Cortex of kidney (tissue), 1 donor: ENCODE measurements at places on chromosomes 1 and 21.

- no peak for DNase-seq
Measured at GRCh38 chr1:165795894-165796293, 27.2 kb upstream of the TMCO1 start.

DNA sequence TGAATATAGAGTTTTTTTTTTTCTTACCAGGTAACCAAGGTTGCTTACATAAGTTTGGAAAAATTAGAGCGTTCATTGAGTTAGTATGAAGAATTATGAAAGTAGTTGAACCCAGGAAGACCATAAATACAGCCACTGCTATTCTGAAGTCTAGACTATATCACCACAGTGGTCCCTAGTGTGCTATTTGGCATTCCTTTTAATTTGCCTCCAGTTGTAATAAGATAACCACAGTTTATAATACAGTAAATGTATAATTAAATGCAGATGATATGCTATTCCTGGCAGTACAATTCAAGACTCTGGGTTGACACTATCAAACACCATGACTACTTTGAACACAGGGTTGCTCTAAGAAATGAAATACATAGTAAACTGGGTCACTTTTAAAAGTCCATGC is 270.5 kb downstream of the BRINP2 start:
- no peak for DNase-seq

DNA sequence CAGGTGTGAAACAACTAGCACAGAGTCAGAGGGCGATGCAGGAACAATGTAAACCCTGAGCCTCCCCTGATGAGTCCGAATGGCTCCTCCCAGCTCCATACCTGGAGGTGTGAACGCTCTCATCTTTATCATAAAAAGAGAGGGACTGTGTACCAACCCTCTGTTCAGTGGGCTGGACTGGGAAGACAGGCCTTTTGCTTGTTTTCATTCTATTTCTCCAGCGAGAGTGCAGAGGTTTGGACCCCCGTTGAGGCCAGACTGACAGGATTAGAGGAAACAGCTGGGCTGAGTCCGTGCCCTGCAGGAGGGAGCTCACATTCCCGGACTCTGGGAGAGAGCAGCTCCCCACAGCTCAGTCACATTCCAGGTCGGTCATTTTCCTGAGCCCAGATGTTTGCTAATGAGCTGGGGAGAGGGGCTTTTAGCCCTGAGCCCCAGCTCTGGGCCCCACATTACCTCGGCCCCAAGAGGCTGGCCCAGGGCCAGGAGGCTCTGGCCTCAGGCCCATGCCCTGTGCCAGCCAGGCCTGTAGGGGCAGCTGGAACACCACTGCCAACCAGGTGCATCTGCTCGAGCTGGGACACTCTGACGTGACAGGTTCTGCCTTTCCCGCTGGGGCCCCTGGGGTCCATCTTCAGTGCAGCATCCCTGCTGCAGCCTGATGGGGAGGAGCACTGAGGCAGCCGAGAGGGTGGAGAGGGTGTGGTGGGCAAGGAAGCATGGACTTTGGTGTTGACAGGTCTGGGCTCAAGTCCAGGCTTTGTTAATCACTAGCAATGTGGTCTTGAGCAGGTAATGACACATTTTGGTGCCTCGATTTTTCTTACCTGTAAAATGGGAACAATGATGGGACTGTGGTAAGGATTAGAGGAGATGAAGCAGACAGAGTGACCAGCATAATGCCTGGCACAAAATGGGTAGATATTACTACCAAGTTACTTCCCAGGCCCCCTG is 3.5 kb upstream of the NBL1 start:
- no peak for DNase-seq

DNA sequence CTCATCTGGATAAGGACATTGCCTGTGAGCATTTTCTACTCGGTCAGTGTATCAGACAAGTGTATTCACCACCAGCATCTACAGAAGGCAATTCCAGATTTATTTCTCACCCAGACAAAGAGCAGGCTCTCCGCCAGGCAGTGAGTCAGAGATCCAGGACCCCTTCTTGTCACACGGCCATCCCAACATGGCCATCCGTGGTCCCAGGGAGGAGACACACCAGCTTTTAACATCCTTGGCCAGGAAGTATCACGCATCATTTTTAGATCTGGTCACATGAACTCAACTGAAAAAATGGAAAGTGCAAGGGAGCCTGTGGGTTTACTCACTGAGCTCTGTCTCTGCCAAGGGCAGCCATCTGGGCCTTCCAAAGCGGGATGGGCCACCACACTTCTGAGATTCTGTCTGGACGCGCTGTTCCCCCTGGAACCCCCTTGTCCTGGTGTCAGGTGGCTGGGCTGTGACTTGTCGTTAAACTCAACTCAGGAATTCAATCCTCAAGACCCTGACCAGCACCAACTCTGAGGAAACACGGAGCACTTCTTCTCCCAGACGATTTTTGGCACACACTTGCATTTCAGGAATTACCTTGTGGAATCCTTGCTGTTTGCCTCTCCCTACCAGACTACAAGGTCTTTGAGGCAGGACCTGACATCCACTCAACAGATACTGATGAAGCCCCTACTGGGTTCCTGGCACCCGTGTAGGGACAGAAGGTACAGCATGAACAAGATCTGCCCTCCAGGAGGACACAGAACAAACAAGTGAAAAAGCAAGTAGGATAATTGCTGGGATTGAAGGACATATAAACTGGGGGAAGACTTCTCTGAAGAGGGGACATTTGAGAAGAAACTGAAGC is 21.6 kb upstream of the CCSAP start:
- DNase-seq = no peak

DNA sequence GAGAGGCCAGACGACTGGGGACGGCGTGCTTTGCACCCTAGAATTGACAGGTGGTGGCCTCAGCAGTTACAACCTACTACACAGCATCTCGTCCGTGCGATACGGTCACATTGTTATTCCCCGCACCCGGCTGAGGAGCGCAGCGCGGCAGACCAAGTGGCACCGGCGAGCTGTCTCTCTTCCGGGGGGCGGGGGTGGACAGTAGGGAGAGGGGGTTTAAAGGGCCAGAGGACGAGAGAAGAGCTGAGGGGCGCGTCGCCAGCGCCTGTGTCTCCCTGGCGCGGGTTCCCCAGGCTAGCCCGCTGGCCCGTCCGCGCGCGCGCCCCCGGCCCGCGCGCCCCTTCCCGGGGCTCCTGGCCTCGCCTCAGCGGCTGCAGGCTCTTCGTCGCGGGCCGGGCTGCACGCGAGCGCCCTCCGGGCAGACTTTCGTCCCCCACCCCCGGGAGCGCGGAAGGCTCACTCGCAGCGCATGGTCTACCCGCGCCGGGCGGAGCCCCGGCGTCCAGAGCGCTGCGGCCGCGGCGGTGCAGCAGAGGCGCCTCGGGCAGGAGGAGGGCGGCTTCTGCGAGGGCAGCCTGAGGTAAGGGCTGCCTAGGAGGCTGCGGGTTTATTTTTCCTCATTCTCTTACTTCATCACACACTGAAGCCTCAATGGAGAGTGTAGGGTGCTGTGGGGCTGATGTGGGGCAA is at the start of gene PDE4B:
Gene PDE4B, plus strand, starts transcription at position 227 of the 690 bp plus-strand sequence.
- DNase-seq = no peak

DNA sequence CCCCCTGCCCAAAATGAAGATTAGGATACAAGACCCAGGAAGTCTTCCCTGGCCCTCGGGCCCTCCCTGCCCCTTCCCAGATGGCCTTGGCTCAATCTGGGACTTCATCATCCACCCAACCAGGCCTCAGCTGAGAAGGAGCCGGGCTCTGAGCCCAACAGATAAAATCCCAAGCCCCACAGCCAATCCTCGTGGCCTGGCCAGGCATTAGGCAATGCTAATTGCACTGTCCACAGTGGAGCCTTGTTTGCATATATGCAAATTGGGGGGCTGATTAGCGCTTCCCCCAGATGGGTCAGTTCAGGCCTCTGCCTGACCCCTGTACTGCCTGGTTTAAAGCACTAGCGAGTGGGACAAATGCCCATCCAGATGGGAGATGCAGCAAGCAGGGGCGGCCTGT is 34.9 kb downstream of the IGSF21 start:
- DNase-seq = no peak

- DNase-seq = no peak
Measured at GRCh38 chr1:235835226-235835625, 31.5 kb downstream of the LYST start.
